ENCODE measurements at places on chromosomes 1 and 21.

- no peak for DNase-seq
Observed at GRCh38 chr1:167114725-167115124, 20.9 kb downstream of the STYXL2 start.

- no peak for DNase-seq
Observed at GRCh38 chr21:45618846-45619485, 24.6 kb upstream of the PCBP3 start.

DNA sequence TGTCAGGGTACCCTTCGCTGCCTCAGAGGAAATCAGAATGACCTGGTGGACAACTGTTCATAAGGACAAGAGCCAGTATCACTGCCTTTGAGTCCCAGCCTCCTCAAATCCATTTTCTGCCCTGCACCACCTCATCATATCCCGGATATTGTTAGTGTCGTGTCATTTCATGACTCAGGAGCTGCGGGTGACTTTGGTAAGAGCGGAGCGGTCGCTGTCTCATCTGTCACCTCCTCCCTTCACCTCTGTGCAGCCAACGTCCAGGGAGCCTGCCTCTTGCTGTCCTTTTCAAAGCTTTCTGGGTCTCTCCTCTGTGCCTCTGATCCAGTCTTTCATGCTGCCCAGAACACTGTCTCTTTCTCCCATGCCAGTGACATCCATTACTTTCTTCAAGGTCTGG lies 7.0 kb upstream of the C1orf198 start:
- no peak for DNase-seq

GRCh38 chr1:41589395-41589794 lies 104.9 kb upstream of the EDN2 start:
- DNase-seq = no peak

DNA sequence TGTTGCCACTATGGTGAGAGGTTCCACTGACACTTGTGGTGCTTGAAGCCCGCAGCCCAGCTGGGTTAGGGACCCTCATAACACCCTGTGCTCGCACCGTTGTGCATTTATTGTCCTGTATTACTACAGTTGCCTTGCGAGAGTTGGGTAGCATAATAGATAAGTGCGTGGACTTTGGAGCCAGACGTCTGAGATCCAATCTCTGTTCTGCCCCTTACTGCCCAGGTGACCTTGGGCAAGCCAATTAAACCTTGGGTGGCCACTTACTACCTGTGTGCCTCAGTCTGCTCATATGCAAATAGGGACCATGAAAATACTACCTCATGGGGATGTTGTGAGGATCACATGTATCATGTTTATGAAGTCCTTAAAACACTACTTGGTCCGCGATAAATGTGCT lies 13.3 kb downstream of the C8B start:
- DNase-seq = no peak

- peak; percentile 20 for DNase-seq
Observed at GRCh38 chr1:3483801-3484444, 29.5 kb downstream of the ARHGEF16 start.

DNA sequence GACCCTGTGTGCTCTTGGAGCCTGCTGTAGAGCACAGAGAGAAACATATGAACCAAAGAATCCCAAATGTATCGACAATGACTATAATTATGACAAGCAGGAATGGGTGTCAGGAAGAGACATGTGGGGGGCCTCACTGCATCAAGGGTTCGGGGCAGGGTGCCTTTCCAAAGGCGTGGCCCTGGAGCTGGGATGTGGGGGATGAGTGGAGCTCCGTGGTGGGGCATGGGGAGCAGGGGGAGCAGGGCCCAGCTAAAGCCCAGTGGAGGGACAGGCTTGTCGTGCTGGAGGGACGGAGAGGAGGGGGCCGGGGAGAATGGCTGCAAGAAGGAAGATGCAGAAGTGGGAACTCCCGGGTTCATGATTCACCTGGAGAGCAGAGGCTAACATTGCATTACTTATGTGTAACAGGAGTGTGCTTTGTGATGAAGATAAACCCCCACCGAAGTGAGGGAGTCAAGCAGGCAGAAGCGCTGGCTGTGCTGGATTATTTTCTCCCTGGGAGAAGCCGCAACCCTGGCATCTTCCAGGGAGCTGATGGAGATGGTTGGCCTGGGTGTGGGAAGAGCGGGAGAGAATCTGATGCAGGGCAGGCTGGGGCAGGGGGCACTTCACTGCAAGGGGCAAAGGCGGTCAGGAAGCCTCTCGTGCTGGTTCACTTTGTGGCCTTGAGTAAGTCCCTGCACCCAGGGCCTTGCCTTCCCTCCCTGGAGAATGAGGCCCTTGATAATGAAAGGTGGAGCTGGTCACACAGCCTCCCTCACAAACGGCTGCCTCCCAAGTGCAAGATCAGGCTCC lies 124.6 kb upstream of the RUNX3 start:
- no peak for DNase-seq

DNA sequence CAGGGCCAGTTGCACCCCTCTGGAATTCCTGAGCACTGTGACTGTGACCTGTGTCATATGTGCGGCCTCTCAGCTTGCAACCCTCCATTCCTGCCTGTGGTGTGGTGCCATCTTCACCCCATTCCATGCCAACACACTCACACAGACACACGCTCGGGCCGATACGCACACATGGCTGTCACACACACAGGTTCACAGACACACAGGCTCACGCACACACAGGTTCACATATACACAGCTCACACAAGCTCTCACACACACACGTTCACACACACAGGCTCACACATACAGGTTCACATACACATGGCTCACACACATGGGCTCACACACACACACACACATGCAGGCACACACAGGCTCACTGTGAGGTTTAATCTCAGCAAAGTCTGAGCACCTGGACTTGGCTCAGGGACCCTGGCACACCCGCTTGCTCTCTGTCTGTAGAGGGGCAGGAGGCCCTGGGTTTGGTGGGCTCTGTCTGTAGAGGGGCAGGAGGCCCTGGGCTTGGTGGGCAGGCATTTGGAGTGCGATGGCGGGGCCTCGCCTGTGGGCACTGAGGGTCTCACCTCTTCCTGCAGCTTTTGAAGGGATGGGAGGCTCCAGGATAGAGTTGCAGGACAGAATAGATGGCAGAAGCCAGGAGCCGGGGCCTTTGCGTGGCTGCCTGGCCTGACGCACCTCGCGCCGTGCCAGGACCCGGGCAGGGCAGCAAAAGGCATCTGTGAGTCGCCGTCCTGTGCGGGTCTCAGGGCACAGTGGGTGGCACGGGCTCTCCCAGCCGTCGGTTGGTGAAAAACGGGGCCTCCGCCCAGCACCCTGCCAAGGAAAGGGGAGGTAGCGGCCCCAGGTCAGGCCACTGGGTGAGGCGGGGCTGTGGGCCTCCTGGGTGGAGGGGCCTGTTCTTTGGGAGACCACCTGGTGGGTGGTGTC lies 17.1 kb downstream of the COL18A1 start:
- DNase-seq = no peak

DNA sequence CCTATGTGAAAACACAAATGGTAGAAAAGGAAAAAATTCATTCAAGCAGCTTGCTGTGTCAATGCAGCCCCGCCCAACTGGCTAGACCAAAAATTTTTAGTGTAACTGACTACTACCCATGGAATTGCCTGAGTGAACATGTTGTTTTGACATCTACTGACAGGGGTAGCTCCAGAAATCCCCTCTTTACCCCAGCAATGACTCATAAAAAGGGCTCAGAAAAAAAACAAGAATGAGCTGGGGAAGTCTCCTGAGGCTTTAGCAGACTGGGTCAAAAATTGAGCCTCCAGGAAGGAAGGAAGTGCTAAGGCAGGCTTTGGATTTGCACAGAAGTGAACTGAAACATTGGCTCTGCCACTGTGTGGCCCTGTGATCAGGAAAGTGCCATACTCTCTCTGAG lies 24.4 kb upstream of the FGGY start:
- DNase-seq = no peak

DNA sequence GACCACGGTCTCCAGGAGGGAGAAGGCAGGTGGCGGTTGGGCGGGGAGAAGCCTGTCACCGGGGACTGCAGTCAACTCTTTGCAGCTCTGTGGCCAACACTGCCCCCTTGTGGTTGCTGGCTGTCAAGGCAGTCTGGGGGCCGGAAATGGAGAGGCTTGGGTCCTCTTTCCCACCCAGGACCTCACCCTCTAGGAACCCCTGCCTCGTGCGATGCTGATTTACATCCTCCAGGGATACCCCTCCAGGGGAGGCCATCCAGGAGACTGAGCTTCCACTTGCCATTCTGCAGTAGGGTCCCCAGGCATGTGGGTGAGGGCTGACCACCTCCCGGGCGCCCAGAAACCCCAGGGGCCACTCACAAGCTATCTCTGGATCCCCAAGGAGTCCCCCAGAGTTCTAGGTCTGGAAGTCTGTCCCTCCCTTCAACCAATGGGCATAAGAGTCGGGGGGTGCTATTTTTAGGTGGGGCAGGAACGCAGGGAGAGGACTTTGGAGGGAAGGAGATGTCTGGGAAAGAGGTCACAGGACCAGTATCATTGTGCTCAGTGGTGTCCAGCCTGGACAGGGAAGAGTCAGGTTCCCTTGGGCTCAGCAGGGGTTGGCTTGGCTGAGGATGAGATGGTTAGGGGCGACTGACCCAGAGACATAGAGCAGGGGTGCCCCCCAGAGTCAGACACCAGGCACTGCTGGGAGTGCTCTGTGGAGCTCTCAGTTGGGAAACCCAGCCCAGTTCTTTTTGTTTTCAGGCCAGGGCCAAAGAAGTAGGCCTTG lies 7.1 kb upstream of the GPR61 start:
- DNase-seq = peak; percentile 82

DNA sequence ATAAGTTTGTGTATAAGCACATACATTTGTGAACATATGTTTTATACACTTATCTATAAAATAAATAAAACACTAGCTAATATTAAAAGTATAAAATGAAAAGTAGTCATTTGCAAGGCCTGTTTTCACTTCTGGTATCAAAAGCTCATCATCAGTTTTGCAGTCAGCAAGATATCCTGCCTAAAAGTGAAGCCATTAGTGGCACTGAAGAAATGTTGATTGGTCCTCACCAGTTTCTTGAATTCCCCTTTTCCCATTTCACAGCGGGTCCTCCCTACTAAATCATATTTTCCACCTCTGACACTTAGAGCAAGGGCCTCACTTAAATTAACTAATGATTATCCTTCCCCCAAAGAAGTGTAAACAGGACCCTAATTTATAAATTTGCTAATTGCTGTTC lies 6.7 kb downstream of the TBX15 start:
- DNase-seq = no peak

GRCh38 chr1:42002220-42002619 lies 83.5 kb upstream of the HIVEP3 start:
- DNase-seq = no peak

DNA sequence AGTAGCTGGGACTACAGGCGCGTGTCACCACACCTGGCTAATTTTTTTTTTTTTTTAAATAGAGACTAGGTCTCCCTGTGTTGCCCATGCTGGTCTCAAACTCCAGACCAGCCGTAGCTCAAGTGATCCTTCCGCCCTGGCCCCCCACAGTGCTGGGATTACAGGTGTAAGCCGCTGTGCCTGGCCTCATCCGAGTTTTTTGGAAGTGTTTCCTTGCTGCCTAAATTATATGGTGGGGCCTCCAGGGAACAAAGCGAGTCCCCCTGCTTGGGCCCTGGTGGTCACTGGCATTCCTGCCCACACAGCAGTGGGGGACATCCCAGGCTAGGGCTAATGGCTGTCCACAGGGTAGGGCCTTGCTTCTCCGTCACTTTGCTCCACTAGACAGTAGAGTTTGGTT lies 143.8 kb downstream of the PCBP3 start:
- no peak for DNase-seq

- DNase-seq = no peak
Observed at GRCh38 chr1:18541046-18541795, 60.5 kb downstream of the KLHDC7A start.

DNA sequence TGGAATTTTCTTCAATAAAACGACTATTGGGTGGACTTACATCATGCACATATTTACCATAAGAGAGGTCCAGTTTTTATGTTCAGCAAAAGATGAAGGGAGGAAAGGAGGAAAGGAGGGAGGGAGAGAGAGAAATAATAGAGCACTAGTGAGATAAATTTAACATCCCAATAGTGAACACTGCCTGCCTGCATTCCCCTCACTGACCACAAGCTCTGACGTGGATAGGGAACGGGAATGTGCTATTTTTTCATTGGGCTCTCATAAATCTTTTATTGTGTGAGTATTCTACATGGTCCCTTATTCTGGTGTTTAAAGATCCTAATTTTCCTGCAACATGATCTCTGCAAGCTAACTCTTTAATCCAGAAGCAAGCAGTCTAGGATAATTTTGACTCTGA lies 82.1 kb downstream of the TTC3 start:
- DNase-seq = no peak

DNA sequence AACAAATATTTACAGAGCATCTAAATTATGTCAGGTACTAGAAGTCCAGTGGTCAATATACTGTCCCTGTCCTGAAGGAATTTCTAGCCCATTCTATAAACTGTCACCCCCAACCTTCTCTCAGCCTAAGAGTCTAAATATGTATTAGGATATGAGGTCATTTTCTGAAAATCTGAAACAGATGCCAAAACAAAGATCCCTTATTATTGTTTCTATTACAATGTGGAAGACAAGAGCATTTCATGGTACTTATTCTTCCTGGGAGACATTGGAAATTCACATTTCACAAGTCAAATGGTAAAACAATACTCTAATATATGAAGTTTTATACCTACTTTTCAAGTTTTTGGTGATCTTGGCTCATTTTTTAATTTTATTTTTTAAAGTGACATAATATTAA lies 2.6 kb downstream of the CLCA1 start:
- no peak for DNase-seq

DNA sequence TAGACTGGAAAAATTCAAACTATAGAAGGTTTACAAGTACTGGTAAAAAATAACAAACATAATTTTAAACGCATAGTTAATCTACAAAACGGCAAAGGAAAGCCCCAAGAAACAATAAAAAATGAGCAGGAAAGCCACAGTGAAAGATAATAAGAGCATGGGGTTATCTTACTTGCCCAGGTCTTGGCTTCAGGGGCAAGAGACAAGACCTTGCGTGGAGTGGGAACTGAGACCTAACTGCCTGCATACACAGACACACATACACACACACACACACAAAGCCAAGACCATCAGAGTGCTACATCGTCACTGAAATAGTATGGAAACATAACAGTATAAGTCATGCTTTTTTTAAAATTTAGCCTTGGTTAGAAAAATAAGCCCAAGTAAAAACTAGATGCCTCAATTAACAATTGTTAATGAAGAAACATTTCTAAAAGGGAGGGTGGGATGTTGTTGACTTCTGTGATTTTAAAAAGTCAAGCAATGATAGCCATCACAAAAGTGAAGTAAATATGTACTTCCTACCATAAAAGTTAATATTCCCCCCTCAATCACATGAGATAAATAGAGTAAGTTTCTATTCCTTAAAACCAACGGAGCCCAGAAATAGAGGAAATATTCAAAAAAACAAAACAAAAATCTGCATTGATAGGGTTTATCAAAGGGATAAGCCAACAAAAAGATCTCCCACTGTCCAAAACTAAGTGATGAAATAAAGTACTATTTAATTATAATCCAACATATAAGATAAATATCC lies 29.4 kb upstream of the CRP start:
- no peak for DNase-seq

DNA sequence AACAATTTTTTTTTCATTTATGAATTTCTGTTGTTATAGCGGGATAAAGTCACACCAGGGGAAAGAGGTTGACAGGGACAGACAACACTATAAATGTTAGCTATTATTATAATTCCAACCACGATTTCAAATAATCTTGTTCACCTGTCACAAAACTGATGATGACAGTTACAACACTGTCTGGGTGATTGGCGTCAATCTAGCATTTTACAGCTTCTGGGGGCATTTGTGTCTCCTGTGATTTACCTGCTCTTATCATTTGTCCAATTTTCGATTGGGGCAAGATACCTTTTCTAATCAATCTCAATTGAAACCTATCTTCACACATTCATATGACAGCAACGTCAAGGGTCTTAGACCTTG lies 44.6 kb upstream of the LYST start:
- DNase-seq = no peak

All from stimulated activated CD4-positive, alpha-beta T cell treated with anti-CD3 and anti-CD28 coated beads, TNF-alpha, amount 100 ng/mL, for 4 hours (primary cell).